Caco-2 (cell line): ENCODE measurements at places on chromosomes 7 and 10.

- DNase-seq, result no peak
Observed at GRCh38 chr10:88411772-88412349, 171.3 kb downstream of the RNLS start.

DNA sequence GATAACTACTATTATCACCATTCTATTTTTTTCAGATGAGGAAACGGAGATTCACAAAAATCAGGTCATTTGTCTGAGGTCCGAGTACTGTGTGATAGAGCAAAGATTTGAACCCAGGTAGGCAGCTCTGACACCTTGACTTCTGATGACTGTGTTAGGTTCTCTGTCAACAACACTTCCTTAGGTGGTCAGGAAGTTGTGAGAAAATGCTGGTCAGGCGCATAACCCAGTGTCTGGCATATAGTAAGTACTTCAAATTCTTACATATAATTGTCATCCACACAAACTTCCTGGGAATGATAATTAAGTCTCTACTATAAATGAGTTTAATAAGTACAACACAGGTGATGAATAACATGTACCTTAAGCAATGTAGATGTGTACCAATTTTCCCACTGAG is 381.5 kb downstream of the NEBL start:
- no peak for DNase-seq

DNA sequence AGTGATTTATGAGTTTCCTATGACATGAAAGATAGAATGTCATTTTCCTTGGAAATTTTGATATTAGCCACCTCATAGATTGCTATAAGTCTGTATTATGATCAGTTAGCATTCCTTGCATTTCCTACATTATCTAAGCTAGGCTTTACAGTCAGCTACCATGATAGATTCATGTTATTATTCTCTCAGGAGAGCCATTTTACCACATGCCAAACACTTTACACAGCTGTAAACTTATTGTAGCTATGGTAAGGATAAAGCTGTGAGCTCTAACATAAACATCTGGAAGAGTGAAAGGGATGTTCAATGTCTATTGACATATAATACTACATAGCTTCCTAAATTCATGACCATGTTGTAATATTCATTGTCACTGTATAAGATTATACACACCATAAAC is 608.0 kb downstream of the PHTF2 start:
- DNase-seq, result no peak

GRCh38 chr10:16779384-16779915 is 37.8 kb downstream of the RSU1 start:
- no peak for DNase-seq

DNA sequence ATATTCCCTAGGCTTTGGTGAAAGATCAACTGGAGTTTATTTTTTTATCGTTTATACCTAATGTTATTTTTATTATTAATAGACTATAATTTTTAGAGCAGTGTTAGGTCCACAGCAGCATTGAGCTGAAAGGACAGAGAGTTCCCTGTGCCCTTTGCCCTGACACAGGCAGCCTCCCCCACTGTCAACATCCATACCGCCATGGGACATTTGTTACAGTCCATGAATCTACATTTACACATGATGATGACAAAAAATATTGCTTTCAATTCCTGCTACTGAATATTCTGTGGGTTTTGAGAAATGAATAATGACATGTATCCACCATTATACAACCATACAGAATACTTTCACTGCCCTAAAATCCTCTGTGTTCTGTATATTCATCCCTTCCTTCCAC is 1297.5 kb upstream of the SORCS1 start:
- no peak for DNase-seq

DNA sequence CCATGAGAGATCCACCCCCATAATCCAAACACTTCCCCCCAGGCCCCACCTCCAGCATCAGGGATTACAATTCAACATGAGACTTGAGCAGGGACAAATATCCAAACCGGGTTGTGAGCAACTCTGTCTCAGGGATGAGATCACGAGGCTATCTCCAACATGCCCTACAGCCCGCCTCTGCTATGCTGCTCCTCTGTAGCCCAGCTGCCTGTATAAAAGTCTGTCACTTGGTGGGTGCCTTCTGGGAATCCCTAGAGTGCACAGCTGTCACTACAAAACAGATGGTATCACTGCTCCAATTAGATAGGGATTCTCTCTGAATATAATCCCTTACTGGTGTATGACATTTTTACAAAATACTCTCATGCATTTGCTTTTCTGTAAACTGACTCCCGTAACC is 114.9 kb upstream of the NANOS1 start:
- DNase-seq, result no peak

GRCh38 chr7:32103361-32103760 is 33.2 kb upstream of the PDE1C start:
- no peak for DNase-seq

GRCh38 chr7:19248115-19248514 is 102.9 kb upstream of the FERD3L start:
- no peak for DNase-seq

DNA sequence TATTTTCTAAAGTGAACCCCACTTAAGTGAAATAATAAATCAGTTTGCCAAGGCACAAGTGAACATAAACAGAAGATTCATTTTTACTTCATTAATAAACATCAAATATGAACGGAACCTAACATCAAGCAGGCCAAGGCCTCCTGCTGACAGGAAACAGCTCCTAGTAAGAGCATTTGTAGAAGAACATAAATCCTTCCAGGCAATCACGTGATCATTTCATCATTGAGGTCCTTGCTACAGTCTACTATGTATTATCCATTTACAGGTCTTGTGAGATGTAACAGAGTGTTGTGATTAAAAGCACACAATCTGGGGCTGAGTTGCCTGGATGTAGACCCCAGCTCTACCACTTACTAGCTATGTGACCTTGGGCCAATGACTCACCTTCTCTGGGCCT is 70.6 kb downstream of the CALD1 start:
- no peak for DNase-seq

DNA sequence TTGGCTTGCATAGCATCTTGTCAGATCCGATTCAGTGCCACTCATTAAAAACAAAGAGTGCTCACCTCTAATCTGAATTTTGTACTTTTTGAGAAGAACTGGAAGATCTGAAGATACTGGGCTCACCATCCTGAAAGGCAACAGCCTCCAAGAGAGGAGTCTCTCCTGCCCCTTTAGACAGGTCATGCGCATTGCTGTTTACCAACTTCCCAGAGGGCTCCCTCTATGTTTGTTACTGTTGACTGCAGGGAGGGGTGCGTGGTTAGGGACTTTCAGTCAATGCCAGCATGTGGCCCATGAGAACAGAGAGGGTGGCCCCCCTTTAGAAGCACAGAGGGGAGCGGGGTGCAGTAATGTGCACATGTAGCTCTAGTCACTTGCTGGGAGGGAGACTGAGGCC is 33.2 kb upstream of the CABCOCO1 start:
- no peak for DNase-seq

DNA sequence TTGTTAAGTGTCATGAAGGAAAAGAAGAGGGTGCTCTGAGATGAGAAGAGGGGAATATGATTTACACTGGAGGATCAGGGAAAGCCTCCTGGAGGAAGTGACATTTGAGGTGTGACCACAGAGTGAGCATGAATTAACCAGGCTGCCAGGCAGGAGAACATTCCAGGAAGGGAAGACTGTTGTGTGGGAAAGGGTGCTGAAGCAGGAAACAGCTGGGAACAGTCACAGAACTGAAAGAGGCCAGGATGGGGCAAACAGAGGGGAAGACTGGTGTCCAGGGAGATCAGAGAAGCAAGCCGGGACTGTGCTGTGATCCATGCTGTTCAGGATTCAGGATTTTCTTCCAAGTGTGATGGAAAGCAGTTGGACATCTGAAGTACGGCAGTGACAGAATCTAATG is 14.9 kb downstream of the HIPK2 start:
- no peak for DNase-seq

GRCh38 chr10:91354166-91355075 is 55.7 kb upstream of the HECTD2 start:
- DNase-seq, result no peak

DNA sequence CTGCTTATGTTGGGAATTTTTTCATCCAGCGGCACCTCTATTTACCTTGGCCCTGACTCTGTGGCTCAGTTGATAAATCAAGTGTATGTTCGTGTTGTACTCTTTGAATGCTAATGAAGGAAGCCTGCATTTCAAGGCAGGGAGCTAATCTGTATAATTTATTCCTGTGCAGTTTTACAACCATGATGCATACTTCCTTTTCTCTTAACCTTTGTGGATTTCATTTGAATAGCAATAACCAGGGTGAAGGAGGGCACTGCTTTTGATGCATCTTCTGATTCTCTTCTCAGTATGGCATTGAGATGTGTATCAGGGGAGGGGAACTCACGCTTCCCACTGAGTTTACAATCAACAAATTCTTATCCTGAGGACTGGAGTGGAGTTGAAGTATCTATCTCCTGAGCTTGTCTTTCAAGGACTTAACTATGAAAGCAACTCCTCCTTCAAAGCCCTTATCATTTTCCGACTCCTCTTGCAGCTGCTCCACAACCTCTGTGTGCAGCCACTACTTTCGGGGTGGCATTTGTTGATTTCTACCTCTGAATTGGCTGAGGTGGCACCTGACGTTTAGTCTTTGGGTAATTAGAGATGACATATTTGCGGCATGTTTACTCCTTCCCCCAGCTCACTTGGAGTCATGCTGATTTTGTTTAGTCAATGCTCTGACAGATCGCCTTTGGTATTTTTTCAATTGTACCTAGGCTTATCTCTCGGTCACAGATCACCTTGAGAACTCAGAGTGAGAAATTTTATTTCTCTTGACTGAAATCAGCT is 275.2 kb downstream of the PHTF2 start:
- DNase-seq, result no peak

DNA sequence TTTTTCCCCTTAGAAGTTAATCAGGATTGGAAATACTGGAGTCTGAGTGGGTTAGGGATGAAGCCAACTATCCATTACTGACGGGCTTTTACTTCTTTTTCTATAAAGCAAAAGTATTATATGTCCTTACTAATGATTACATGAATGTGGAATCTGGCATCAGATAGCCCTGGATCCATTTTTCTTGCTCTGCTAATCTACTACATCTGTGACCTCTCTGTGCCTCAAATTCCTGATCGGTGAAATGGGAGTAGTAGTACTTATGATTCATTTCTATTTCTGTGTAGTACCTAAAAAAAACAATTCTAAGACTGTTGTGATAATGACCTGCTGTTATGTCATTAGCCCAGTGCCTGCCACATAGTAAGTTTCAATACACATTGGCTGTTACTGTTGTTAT is 621.6 kb downstream of the SORCS3 start:
- no peak for DNase-seq

DNA sequence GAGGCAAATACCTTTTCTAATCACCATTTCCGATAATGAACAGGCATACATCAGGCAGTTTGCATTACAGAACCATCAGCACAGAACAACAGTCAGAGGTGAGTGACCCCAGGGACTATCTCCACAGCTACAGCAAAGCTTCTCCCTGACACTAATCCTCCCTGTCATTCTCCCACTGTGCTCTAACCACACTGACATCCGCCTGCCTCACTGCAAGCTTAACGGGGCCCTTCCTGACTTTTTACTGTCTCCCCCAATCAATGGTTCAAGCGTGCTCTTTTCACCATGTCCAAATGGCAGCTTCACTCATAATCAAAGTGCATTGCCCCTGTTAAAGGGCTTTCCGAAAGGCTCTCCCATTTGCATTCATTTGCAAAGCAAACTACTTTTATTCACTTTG is 196.3 kb downstream of the DNAJC1 start:
- DNase-seq, result no peak

GRCh38 chr7:120724448-120724847 is 133.5 kb downstream of the TSPAN12 start:
- no peak for DNase-seq

GRCh38 chr7:85452674-85453073 is 265.8 kb upstream of the SEMA3D start:
- no peak for DNase-seq

GRCh38 chr7:37598824-37599223 is 84.7 kb upstream of the GPR141 start:
- DNase-seq, result no peak

GRCh38 chr10:78194050-78194449 is 160.4 kb downstream of the RPS24 start:
- no peak for DNase-seq

GRCh38 chr7:142348921-142349405 is 91.1 kb upstream of the PRSS58 start:
- no peak for DNase-seq

- no peak for DNase-seq
Observed at GRCh38 chr10:79412516-79412915, 32.9 kb downstream of the ZCCHC24 start.

GRCh38 chr10:51231754-51232153 is 157.5 kb downstream of the PRKG1 start:
- DNase-seq, result no peak

DNA sequence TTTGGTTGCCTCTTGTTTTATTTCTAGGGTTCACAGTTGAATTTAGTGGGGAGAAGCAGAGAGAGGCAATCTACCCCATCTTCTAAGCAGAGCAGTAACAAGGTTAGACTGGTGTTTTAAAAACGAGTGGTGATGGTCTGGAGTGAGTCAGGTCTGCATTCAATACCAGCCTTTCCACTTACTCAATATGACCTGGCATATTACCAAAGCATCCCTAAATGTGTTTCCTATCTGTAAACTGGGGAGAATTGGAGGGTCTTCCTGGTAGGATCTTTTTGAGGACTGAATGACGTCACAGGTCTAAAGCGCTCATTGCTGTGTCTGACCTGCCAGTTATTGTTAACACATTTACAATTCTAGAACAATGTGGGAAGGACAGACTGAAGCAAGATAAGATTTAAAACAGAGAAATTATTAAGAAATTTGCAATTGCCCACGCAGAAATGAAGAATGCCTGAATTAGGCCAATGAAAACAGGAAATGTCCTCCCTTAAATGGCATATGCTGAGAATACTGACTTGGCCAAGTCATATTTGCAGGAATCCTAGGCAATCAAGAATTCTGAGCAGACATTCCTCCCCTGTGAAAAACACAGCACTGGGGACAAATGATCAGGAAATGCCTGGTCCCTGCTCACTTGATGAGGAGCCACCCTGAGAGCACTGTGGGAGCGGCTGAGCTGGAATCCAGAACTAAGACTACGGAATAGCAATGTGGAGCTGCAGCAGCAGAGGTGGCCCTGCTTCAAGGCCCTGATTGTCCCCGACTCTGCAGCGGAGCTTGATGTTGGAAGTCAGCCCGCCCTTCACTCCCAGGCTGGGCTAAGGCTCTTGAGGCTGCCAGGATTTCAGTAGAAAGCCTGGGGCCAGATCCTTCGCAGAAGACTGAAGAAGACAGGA is 184.5 kb upstream of the CXCL12 start:
- no peak for DNase-seq

- DNase-seq, result peak; percentile 30
Observed at GRCh38 chr7:918441-919113, 35.9 kb downstream of the ADAP1 start.
